ENCODE measurements at places on chromosomes 6 and 20.

DNA sequence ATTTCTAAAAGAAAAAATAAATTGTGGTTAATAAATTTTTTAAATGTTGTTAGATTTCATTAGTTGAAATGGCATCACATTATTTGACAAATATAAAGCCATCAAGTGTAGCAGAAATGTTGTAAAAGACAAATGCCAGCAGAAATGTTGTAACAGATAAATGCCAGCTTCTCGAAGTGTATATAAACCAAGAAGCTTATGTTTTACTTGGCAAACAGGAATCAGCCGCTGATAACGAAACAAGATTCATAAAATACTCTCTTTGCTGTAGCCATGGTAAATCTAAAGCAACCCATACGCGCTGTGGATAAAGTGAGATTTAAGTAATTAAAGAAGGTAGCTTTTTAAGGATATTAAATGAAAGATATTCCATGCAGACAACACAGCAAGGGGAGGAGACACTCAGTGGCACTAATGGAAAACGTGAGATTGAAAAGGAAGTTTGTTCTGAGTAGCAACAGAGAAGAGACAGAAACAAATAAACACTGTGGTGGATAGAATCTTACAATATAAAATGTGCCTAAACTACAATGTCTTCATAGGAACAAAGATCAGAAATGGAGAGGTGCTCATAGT lies 29.6 kb downstream of the BTBD9 start:
- H3K27me3 ChIP-seq = no peaks in the 10 kb centered on the region
- peaks cover 37% of the 10 kb centered on the region for H3K4me1 ChIP-seq
- no peak overlapping the region for H3K27ac ChIP-seq
- no peaks in the 10 kb centered on the region for H3K36me3 ChIP-seq
- DNase-seq = no peak

GRCh38 chr6:41722969-41723529 lies 12.4 kb downstream of the TFEB start:
- peak overlapping the region; percentile 43 for H3K4me3 ChIP-seq
- H3K27ac ChIP-seq = peak overlapping the region; percentile 85
- no peaks in the 10 kb centered on the region for H3K36me3 ChIP-seq
- no peaks in the 10 kb centered on the region for H3K27me3 ChIP-seq
- H3K4me1 ChIP-seq = peaks cover 100% of the 10 kb centered on the region

- no peak overlapping the region for H3K4me3 ChIP-seq
- no peak for DNase-seq
- peaks cover 41% of the 10 kb centered on the region for H3K27me3 ChIP-seq
- H3K36me3 ChIP-seq = no peaks in the 10 kb centered on the region
- no peak overlapping the region for H3K27ac ChIP-seq
- H3K4me1 ChIP-seq = no peaks in the 10 kb centered on the region
Measured at GRCh38 chr6:40044196-40044595, 109.9 kb upstream of the MOCS1 start.

DNA sequence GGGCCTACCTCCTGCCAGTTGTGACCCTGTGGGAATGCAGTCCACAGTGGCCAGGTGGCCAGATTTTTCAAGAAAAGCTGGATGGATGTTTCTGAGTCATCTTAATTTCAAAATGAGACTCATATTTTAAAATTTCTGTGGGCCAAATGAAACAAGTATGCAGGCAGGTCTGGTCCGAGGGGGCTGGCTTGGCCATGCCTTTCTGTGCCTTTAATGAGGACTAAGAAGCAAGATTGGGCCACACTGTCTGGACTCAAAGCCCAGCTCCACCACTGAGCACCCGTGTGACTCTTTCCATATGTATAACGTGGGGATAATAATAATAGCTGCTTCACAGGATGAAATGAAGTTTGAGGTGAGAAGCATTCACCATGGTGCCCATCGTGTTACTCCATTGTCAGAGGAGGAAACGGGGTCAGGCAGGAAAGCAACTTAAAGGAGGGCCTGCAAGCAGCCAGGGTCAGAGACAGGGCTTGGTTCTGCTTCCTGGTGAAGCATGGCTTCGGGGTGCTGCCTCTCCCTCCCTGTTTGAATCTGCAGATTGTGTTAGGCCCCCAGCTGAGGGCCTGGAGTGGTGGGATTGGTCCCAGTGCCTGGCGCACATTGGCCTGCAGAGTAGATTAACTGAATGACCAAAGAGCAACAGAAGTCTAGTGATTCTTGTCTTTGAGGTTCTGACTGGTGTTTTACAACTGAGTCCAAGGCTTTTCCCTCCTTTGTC lies 3.8 kb downstream of the SOX12 start:
- DNase-seq = no peak
- no peaks in the 10 kb centered on the region for H3K36me3 ChIP-seq
- H3K27me3 ChIP-seq = no peaks in the 10 kb centered on the region

GRCh38 chr6:146287691-146288369 lies 255.8 kb upstream of the RAB32 start:
- H3K36me3 ChIP-seq = no peaks in the 10 kb centered on the region
- no peak overlapping the region for H3K4me3 ChIP-seq
- H3K27ac ChIP-seq = no peak overlapping the region

GRCh38 chr6:142349215-142349823 lies 47.5 kb downstream of the ADGRG6 start:
- H3K27ac ChIP-seq = no peak overlapping the region
- H3K4me3 ChIP-seq = no peak overlapping the region
- no peaks in the 10 kb centered on the region for H3K4me1 ChIP-seq
- no peak for DNase-seq
- no peaks in the 10 kb centered on the region for H3K36me3 ChIP-seq

GRCh38 chr6:44651604-44652003 lies 264.1 kb downstream of the CDC5L start:
- no peak for DNase-seq
- no peak overlapping the region for H3K27ac ChIP-seq
- H3K27me3 ChIP-seq = peaks cover 33% of the 10 kb centered on the region
- H3K36me3 ChIP-seq = no peaks in the 10 kb centered on the region

DNA sequence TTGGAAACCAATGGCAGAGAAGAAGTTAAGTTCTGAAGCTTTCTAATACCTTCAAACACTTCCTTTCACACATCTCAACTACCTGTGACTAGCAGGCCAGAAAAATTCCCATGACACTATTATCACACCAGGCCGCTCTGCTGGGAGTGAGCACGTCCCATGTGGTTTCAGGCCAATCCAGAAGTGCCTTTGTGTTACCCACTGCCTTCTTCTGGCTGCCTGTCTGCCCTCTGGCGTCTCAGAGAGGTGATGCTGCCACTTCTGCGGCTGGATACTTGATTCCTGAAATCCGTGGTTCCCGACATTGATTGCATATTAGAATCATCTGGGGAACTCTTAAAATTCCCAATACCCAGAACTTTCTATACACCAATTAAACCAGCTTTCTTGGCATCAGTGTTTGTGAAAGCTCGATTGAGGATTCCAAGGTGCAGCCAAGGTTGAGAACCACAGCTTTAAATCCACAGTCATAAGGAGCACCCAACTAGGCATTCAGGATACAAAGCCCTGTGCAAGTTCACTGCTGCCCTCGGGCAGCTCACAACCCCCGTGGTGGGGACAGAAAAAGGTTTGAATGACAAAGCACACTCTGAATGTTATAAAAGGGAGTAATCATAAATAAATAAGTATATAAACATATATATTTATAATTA lies 65.6 kb downstream of the STMND1 start:
- no peaks in the 10 kb centered on the region for H3K4me1 ChIP-seq
- no peaks in the 10 kb centered on the region for H3K27me3 ChIP-seq
- peak overlapping the region; percentile 46 for H3K27ac ChIP-seq
- H3K36me3 ChIP-seq = no peaks in the 10 kb centered on the region

DNA sequence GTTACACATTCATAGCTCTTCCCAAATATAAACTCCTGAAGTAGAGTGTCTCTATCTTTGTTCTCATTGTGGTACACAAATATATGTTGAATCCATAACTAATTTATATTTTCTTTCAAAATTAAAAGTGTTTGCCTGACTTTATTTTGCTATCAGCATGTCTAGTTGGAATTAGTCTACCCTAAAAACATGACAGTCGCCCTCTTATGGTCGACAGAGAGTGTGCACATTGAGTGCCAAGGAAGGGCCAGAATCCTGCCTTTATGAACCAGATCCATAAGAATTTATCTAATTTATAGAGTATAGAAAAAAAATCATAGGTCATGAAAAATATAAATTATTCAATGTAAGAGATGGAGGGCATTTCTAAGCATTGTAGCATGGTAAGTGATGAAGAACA lies 12.3 kb upstream of the DEFB112 start:
- H3K27me3 ChIP-seq = no peaks in the 10 kb centered on the region
- H3K4me3 ChIP-seq = no peak overlapping the region
- H3K4me1 ChIP-seq = no peaks in the 10 kb centered on the region
- no peak overlapping the region for H3K27ac ChIP-seq

DNA sequence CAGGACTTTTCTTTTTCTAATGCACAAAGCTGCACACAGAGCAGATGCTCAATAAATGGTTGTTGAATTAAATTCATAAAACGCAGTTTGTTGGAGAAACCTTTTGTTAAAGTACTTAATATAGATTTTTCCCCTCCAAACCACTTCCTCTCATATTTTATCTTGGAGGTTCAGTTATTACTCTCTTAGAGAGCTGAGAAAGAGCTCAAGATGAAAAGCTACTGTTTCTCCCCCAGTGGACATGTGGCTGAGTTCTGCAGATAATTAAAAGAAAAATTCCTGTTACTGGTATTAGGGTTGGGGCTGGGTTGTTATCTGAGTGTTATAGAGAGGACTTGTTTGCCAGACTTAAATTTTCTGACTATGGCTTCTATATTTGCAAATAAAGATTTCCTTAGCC lies 294.0 kb downstream of the TBC1D7 start:
- H3K4me1 ChIP-seq = peaks cover 66% of the 10 kb centered on the region
- no peaks in the 10 kb centered on the region for H3K27me3 ChIP-seq
- H3K36me3 ChIP-seq = no peaks in the 10 kb centered on the region
- H3K27ac ChIP-seq = no peak overlapping the region
- no peak overlapping the region for H3K4me3 ChIP-seq

- H3K4me3 ChIP-seq = no peak overlapping the region
- no peak for DNase-seq
- no peak overlapping the region for H3K27ac ChIP-seq
- H3K27me3 ChIP-seq = peaks cover 3% of the 10 kb centered on the region
- peaks cover under 1% of the 10 kb centered on the region for H3K4me1 ChIP-seq
Measured at GRCh38 chr6:2197177-2197671, 48.2 kb downstream of the GMDS start.

GRCh38 chr6:137165375-137166246 lies 7.8 kb downstream of the IL22RA2 start:
- H3K36me3 ChIP-seq = no peaks in the 10 kb centered on the region
- no peak overlapping the region for H3K4me3 ChIP-seq
- DNase-seq = no peak
- peaks cover 30% of the 10 kb centered on the region for H3K4me1 ChIP-seq
- H3K27ac ChIP-seq = no peak overlapping the region

DNA sequence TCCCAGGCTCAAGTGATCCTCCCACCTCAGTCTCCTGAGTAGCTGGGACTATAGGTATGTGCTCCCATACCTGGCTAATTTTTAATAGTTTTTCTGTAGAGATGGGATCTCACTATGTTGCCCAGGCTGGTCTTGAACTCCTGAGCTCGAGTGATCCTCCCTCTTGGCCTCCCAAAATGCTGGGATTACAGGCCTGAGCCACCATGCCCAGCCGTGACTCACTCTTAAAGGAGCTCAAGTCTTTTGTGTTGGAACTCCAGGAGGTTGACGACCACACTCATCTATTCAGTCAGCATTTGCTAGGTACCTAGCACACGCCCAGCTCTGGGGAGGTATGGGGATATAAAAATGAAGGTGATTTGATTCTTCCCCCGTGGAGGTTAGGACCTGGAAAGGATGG lies 62.8 kb downstream of the UTRN start:
- H3K27ac ChIP-seq = peak overlapping the region; percentile 63
- peaks cover 93% of the 10 kb centered on the region for H3K4me1 ChIP-seq
- H3K4me3 ChIP-seq = no peak overlapping the region

- H3K27ac ChIP-seq = no peak overlapping the region
- no peak overlapping the region for H3K4me3 ChIP-seq
- peaks cover 14% of the 10 kb centered on the region for H3K4me1 ChIP-seq
- DNase-seq = peak; percentile 48
Measured at GRCh38 chr20:21235484-21236445, 67.4 kb upstream of the XRN2 start.

DNA sequence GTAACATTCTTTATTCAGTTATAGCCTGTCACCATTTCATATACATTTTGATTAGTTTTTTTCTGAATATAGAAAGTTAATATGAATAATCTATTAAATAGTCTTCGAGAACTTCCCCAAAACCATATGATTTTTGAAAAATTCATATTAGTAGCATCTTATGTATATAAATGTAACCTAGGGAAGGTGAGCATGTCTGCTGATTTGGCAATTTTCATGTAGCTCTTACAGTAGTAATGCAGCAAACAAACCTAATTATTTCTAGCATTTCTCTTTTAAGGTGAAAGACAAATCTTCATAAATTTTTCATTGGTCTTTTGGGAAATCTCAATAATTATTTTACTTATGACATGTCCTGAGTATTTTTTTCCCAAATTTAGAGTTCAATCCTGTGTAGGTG lies 939.0 kb downstream of the TBC1D32 start:
- no peaks in the 10 kb centered on the region for H3K4me1 ChIP-seq
- no peaks in the 10 kb centered on the region for H3K27me3 ChIP-seq
- H3K4me3 ChIP-seq = no peak overlapping the region
- no peak for DNase-seq

GRCh38 chr20:17827759-17828559 lies 128.2 kb downstream of the BANF2 start:
- H3K27me3 ChIP-seq = no peaks in the 10 kb centered on the region
- no peak for DNase-seq
- no peak overlapping the region for H3K27ac ChIP-seq
- H3K36me3 ChIP-seq = no peaks in the 10 kb centered on the region

GRCh38 chr20:22723659-22724058 lies 139.3 kb upstream of the FOXA2 start:
- DNase-seq = no peak
- H3K27ac ChIP-seq = no peak overlapping the region
- H3K27me3 ChIP-seq = no peaks in the 10 kb centered on the region
- H3K4me1 ChIP-seq = peaks cover 32% of the 10 kb centered on the region
- H3K4me3 ChIP-seq = no peak overlapping the region

GRCh38 chr6:74755778-74756177 lies 450.1 kb downstream of the COL12A1 start:
- H3K27ac ChIP-seq = no peak overlapping the region
- H3K4me3 ChIP-seq = no peak overlapping the region
- H3K4me1 ChIP-seq = no peaks in the 10 kb centered on the region
- no peaks in the 10 kb centered on the region for H3K27me3 ChIP-seq

DNA sequence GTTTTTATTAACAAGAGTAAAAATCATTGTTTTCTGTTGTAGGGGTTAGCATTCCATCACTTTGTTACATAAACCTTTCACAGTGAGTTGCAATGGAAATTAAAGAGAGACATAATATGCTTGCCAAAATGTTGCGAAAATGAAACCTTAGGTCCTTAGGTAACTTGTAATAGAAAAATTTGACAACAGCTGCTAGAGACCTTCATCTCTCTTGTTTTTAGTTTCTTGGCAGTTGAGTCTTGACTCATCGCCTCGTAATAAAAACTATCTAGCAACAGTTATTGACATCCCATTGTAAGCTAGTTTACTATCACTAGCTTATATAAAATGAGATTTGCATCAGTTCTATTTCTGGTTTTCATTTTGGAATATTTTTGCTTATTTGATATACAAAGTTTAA lies 179.0 kb upstream of the MMS22L start:
- no peak overlapping the region for H3K4me3 ChIP-seq
- no peak overlapping the region for H3K27ac ChIP-seq
- no peaks in the 10 kb centered on the region for H3K4me1 ChIP-seq
- peaks cover 5% of the 10 kb centered on the region for H3K27me3 ChIP-seq

GRCh38 chr6:159117563-159117962 lies 51.6 kb upstream of the FNDC1 start:
- H3K27me3 ChIP-seq = no peaks in the 10 kb centered on the region
- no peak overlapping the region for H3K4me3 ChIP-seq
- no peak for DNase-seq
- peak overlapping the region; percentile 17 for H3K27ac ChIP-seq
- no peaks in the 10 kb centered on the region for H3K36me3 ChIP-seq
- peaks cover 32% of the 10 kb centered on the region for H3K4me1 ChIP-seq
